ENCODE measurements at places on chromosomes 4 and X.

DNA sequence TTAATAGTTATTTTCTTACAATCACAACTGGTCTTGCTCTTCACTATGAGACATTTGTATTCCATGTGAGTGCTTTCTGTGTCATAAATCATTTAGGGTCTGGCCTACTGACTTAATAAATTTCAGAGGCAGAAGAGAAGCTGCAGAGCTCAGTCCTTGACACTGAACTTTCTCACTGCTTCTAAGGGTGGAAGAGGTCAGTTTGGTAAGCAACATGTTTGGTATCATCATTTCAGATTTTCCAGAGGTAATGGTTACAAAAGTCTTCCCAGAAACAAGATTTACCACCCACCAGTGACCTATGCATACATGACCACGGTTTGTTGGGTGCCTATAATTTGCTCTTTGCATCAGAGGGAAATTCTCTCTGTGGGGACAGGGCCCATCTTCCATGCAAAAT lies 148.6 kb downstream of the NR3C2 start:
- no peak for DNase-seq

DNA sequence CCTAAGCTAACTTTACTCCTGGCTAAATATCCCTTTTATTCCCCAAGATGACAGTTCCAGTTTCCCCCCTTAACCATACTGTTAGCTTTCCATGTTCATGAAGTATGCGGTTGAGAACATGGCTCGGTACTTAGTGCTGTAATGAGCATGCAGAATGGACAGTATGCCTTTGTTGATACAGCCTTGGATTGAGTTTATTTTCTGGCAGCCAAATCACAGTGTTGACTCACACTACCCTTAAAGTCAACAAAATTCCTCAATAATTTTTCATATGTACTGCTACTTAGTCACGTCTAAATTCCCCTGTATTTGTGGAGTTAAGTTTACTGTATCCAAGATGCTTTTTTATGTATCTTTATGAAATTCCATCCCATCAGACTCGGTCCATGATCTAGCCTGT lies 1.4 kb upstream of the VEGFC start:
- DNase-seq: no peak

GRCh38 chr4:76943790-76944189 lies 5.8 kb upstream of the SEPTIN11 start:
- DNase-seq: no peak

DNA sequence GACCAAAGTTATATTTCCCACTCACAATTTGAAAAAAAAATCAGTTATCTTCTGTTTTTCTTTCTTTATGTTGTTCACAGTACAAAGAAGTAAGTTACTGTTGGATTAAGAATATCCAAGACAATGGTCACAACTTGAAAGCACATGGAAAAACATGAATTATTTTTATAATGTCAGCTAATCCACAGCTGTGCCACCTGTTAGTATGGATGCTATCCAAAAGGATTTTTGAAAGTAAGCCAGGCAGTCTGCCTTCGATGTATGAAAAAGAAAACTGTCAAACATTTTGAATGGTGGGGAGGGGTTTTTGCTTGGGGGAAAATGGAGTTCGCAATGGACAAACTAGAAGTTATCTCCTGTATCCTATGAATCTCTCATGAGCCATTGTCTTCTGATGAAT lies 6.2 kb downstream of the GPM6A start:
- no peak for DNase-seq

GRCh38 chr4:139599594-139600374 lies 43.8 kb upstream of the SETD7 start:
- no peak for DNase-seq

DNA sequence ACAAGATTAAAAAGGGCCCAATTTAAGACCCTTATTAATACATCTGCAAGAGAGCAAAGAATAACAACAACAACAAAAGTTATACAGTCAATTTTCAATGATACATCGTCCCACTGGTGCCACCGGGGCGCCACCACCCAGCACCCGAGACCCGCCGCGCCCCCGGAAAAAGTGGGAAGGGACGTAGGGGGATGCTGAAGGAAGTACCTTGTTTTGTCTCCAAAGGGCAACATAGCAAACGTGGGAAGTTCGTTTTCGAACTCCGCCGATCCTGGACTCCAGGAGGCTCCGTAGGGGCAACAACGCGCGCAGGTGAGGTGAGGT lies 1.7 kb downstream of the PDE5A start:
- no peak for DNase-seq

DNA sequence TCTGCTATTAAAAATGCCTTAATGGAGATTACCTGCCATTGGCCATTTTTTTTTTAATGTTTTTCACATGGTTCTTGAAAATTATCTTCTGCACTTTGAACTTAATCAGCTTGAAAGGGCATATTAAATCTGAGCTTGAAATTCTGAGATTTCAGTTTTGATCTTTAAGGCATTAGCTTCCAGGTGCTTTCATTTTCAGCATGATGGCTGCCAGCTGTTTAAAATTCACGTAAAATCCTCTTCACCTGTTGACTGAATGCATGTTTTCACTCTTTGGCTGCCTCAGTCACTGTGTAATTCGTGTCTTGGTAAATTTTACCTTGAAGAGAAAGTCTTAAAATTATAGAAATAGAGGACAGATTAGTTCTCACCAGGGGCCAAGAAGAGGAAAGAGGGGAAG lies 39.6 kb downstream of the SMAD1 start:
- no peak for DNase-seq

DNA sequence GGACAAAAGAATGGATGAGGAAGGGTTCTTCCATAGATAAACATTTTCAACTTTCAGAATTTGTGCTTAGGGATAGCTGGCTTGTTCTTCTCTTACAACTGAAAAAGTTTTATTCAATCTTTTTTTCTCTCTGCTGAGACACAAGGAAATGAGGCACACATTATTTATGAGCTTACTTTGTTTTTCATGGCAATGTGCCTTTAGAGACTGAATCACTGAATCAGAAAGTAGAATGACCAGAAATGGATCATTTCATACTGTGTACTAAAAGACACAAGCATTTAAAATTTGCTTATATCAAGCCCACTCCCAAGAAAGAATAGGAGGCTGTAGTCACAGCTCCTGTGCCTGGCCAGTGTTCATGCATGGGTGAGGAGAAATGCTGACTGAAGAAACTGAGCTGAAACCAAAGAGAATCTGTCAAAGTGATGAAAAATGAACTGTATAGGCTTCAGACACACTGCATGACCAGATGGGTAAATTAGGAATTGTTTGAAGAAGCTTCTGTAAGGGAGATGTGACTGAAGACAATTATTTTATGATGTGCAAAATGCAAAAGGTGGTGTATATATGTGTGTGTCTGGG lies 413.8 kb downstream of the RAPGEF2 start:
- no peak for DNase-seq

DNA sequence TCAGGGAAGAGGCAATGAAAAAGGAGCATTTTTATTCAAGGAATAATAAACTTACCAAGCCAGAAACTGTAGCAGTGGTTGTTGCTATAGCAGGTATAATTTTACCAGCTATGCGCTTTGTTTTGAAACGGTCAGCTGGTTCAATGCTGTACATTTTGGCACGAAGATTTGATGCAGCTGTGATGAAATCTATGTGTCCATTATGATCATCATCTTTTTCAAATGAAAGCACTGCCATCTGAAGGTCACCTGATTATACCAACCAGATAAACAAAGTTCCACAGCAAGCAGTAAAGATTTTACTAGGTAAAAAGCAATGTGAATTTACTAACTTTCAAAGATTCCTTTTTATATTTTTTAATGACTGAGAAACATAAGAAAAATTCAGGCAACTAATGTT lies 66.4 kb downstream of the STAP1 start:
- DNase-seq: no peak

DNA sequence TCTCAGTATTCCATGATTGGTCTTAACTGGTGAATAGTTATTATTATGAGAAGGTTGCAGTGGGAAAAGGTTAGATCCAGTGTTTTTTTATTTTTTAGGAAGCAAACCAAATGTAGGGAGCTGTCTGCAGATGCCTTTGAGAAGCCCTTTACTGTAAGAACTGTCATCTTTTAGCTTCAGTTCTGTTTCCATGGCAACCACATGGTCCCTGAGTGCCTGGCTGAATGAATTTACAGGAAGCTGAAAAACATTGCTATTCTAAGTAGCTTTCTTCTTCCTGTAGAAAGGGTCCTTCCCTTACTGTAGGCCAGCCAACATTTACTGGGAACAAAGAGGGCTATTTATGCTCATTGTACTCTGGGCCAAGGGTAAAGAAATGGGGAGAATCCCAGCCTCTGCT lies 103.3 kb downstream of the DCLK2 start:
- DNase-seq: no peak

DNA sequence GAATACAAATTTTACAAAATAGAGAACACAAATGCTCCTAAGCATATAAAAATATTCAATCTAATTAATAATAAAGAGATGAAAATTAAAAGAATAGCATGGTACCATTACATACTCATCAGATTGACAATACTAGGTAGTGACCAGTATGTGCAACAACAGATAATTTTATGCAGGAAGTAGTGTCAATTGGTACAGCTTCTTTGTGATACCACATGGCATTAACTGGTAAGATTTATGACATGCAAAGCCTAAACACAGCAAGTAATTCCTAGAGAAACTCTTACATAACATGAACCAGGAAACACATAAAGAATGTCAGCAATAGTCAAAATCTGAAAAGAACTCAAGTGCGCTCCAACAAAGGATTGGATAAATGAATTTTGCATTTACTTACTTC lies 26.3 kb downstream of the CXCL2 start:
- DNase-seq: no peak

DNA sequence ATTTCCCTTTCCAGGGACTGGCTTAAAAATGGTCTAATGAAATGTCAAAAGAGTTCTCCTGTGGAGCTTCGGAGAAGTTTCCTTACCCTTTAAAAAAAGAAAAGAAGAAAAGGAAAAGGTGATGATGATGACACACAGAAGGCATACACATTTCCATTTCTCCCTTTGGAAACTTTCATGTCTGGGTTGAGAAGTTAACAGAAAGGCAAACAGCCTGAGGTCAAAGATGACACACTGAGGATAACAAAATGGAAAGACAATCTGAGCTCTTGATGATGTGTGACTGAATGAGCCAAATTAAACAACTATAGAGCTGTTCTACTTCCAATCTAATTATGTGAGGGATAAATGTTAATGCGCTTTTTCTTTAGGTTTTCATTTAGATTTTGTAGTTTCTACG lies 32.2 kb downstream of the NFXL1 start:
- DNase-seq: no peak

- DNase-seq: no peak
Measured at GRCh38 chrX:65755786-65756185, 88.3 kb downstream of the MSN start.

DNA sequence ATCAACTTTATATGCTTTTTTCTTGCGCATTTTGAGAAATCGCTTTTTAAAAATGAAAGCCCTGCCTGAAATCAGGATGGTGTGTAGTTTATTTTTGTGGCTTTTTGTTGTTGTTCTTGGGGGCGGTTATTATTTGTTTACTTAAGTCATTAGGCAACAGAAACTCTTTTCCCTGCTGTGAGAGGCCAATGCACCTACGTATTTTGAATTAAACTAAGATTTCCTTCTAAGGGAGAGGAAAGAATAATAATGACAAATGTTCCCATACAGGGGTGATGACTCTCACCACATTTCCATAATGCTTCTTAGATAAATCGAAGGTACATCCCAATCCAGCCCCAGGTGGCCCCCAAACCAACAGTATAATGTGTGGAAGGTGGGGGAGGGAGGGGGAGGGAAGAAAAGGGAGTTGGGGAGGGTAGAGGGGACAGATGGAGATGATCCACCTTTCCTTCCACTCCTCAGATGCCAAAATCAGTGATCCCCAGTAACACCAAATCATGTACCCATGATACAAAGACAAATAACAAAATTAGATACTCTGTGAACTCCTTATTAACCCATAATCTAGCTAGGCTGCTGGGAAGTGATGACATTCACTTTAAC lies 39.6 kb downstream of the ZNF827 start:
- no peak for DNase-seq

DNA sequence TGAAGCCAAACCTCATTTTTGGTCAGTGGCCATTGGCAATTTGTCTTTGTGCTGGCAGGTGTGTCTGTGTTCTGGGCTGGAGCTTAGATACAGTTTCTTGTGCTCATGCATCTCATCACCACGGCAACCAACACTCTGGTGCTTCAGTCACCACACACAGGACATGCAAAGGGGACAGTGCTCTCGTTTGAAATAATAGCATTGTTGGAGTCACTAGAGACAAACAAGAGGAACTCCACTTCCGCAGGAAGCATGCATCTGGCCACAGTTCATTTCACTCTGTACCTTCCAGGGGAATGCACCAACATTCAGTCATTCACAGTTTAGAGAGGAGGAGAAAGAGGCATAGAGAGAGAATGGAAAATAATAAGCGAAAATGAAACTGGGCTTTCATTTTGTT lies 267.4 kb downstream of the ANK2 start:
- no peak for DNase-seq

DNA sequence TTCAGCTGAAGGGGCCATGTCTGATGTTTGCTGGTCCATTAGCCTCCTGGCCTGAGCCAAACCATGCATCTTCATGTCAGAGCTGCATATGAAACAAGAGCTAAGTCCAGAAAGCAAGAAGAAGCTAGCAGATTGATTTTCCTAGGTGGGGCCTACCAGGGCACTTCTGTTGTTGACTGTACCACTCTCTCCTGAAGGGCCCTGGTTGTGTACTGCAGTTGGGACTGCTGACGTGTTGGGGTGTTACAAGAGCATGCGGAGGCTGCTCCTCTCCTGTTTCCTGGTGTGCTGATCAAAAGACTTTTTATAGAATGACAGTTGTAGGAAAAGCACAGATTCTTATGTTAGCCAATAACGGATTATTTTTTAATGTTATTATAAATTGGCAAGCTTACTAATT lies 145.1 kb downstream of the TBL1X start:
- no peak for DNase-seq

DNA sequence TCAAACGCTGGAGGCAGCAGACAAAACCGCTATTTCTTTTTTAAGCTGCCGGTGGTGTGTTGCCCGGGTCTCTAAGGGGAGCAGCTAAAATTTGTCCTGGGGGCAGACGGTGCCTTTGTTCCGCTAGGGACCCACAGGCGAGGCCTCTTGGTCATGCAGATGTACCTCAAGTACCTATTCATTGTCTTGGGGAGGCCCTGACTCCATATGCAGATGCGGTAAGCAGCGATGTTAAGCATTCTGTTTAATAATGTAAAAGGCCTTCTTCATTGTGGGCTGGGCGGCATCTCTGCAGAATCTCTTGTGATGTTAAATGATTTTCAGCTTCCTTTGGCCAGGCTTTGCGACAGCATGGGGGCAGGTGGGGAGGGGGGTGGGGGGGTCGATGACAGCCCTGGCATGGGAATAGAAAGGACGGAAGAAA lies 98.9 kb upstream of the PJA1 start:
- no peak for DNase-seq

- no peak for DNase-seq
Measured at GRCh38 chrX:99172958-99173357, 1237.1 kb downstream of the PCDH19 start.

GRCh38 chr4:119523399-119523798 lies 105.2 kb downstream of the PDE5A start:
- no peak for DNase-seq

GRCh38 chr4:186689476-186689875 lies 34.2 kb downstream of the FAT1 start:
- DNase-seq: no peak

DNA sequence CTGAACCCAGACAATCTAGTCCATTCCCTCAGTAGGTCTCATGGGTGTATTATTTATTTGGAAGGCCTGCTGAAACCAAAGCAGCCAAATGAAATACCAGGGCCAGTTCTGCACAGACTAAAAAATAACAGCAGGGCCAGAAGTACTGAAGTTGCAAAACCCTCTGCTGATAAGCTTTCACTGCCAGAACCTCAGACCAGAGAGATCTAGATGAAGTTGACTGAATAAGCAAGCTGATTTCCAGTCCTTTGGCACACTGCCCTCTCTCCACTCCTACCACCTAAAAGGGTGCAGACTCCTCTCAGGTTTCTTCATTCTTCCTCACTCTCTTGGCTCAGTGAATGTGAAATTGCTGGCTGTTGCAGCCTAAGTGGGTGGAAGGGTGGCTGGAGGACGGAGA lies 276.7 kb upstream of the KLF3 start:
- no peak for DNase-seq

Data from DMS 273 treated with DMSO at 0.1 percent for 48 hours (cell line).